Head of caudate nucleus (tissue), 42 donors: ENCODE measurements at places on chromosomes 2 and 18.

- DNase-seq: no peak
Observed at GRCh38 chr2:37782721-37783371, 111.4 kb upstream of the CDC42EP3 start.

DNA sequence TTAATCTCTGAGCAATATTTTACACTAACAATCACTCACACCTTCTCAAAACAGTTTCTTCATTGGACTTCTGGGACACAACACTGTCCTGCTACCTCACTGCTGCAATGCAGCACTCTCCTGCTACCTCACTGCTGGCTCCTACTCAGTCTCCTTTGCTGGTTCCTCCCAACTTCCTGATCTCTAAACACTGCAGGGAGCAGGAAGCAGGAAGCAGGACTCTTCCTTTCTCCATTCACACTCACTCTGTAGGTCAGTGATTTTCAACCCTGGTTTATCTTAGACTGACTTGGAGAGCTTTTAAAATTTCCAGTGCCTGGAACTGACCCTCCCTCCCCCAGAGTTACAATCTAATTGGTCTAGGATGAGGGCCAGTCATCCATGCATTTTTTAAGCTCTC is 243.4 kb upstream of the RBBP8 start:
- DNase-seq: no peak

DNA sequence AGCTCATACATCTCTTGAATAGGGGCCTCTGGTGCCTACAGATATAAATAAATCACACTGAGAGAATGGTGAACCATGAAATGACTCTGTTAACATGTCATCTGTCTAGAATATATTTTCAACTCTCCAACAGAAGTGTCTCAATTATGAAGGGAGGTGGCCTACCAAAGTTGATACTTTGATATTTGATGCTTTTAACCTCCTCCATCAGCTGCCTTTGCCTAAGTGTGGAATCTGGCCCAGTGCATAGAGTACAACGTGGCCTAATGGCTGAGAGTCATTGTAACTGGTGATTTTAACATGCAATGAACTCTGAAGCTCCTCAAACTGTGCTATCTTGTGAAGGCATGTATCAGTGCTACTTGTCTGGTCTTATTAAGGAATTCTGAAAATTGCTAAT is 93.4 kb downstream of the MYO3B start:
- DNase-seq: no peak

GRCh38 chr2:59888015-59888414 is 665.4 kb downstream of the BCL11A start:
- no peak for DNase-seq

DNA sequence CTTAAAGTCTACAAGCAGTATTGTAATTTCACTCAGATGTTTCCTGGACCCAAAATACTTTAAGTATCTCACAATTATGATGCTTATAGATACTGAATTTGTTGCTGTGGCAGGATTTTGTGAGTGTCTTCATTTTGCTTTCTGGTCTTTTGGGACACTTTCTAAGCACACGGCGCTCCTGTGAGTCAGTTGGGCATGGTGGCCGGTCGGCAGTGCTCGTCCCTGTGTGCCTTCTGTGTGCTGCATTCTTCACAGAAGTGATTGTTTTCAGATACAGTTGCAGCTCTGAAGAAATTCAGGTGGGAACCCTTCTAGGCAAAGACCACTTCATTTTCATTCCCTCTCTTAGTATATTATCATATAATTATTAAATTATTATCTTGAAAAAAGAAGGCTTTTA is 273.3 kb downstream of the ZNF407 start:
- DNase-seq: no peak
